GOT3 (cell line): ENCODE measurements at places on chromosomes 16 and 17.
A peak's percentile ranks its signal among the peaks of the same experiment; 100 is the strongest.

DNA sequence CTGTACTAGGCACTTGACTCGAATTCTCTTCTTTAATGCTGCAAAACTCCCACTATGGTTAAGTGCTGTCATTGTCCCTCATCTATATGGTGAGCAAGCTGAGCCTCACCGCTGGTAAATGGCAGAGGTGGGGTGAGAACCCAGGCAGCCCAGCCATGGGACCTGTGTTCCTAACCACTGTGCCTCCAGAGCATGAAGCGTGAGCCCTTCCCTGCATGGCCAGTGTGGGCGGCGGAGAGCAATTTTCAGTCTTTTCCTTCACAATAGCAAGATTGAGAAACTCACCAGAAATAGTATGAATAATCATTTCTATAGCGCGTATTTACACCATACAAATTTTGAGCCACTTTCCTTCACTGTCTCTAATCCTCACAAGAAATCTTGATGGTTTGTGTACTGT, 9.2 kb downstream of the BFAR start:
- DNase-seq: no peak

- no peak for DNase-seq
Measured at GRCh38 chr16:88617268-88618031, 20.9 kb upstream of the IL17C start.

DNA sequence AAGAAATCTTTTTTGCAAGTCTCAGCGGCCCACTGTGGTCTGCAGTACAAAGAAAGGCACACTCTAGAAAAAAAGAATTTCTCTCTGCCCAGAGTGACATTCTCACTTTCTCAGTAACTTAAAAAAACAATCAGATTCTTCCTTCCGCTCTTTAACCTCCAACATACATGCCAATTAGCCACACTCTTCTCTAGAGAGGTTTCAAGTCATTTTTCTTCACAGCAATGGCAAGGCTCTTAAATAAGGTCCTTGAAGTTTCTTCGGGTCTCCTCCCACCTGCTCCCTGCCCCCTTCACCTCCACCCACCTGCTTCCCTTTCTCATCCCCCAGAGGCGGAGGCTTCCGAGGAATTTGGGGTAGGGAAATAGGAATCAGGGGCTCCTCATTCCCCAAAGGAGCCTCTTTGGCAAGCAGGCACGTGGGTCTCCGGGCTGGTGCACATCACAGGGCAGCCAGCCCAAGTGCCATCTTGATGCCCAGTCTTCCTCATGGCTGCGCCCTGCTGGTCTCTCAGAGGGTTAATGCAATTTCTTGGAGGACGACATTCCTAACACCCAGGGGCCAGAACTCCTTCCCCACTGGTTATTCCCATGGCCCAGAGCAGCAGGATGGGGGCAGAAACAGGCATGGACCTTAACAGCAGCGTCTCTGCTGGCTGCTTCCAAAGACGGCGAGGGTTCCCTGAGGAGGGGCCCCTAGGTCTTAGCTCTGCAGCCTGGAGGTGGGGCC, 855 bp upstream of the MEOX1 start:
- no peak for DNase-seq

DNA sequence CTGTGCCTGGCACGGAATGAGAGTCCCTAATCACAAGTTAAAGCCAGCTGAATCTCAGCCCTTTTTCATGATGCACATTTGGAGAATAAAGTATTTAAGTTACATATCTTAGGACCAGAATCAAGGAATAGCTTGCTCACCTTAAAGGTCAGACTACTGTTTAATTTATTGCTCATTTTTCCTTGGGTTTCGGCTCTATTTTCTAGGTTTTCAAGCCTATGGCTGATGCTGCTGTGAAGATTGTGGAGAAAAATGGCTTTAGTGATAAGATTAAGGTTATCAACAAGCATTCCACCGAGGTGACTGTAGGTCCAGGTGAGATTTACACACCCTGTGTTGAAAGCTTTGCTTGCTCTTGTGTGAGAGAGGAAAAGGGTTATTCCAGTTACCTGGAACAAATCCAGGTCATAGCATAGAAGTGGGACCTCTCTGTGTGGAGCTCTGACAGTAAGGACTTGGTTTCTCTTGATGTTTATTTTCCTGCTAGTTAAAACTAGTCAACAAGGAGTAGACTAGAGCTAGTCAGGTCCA, 18.1 kb downstream of the PRMT7 start:
- no peak for DNase-seq

DNA sequence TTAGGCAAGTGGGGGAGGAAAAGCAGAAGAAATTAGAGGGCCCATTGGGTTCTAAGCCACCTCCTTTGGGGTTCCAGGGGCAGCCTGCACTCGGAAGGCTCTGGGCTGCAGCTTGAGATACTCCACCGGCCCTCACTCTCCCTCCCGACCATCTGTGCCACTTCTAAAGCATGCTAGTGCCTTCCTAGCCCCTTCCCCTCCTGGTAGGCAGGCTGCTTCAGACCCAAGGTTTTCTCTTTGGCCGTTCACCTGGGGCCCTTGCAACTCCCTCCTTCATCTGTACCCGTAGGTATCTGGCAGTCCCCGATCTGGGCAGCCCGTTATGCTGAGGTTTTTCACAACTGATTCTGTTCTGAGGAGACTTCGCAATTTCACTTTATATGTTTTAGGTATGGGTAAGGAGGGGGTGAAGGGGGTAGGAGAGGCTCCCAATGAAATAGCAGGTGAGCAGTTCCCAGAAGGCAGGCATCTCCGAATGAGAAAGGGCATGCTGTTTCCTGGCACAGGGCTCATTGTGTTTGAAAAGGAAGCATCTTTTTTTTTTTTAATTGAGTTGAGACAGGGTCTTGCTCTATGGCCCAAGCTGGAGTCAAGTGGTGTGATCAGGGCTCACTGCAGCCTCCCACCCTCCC, 98.7 kb downstream of the RAB11FIP4 start:
- no peak for DNase-seq

GRCh38 chr17:59702304-59702703, 4.9 kb downstream of the PTRH2 start:
- no peak for DNase-seq

DNA sequence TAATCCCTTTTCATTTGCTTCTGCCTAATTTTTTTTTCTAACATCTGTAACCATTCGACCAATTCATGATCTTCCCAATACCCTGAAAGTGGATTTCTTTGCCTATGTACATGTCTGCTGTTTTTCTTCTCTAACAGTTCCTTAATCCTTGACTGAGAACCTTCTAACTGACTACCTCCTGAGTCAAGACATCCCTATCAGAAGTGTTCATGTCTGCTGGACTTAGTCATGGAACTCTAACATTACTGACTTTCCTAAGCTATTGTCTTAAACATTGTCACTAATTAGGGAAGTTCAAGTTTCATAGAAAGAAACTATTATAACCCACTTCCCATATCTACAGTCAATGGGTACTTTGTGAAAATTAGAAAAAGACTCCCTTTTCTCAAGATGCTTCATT, 52.4 kb upstream of the IRX5 start:
- no peak for DNase-seq

- no peak for DNase-seq
Measured at GRCh38 chr16:24037335-24037734, 201.6 kb downstream of the PRKCB start.

DNA sequence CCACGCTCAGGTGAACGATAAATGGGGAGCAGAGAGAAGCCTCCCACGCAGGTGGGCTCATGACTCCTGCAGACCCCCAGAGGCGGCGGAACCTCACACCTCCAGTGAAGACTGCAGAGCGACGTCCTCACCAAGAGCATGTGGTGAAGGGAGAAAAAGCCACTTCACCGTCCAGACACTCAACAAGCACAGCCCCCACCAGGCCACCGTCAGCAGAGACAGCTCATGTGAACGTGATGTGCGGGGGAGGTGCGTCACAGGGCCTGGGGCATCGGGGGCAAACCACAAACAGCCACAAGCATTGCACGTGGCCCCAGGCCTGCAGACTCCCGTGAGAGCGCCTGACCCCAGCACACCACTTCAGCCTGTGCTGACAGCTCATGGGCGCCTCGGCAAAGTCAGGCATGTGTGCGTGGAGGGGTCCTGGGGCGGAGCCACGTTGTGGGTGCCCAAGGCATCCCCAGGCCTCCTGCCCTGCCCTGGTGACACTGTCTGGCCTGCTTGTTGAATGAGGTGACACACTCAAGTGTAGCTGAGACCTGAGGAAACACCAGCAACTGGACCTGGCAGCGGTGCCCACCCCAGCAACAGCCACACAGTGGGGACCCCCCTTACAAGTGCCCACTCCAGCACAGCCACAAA, 19.0 kb downstream of the LMF1 start:
- no peak for DNase-seq

DNA sequence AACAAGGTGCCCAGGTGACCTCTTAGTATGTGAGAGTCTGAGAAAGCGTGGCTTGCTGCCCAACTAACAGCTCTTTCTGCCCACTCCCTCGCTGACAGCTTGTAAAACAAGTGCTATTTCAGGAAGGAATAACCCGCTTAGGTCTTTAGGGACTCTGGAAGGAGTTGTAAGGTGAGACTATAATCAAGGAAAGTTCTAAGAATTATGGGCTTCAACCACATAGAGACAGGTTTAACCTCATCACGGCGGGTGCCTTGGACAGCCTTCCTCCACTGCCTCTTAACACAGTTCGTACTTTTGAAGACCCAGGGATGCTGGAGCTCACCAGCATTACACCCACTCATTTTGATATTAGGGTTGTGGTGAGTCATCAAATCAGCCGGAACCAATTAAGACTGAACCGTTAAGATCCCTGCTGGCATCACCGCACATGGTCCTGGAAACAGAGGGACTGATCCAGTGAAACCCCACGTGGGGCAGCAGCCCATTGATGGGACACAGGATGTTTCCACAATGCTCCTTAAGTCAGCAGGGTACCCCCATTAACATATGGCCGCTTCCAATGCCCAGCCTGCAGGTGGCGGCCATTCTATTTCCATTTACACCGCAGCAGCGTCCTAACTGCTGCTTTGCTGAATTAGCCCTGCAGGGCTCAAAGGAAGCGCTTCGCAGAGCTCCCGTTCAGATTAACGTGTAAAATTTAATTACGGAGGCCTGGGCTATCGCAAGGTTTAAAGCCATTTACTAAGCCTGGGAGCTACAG, 176.6 kb upstream of the SDK2 start:
- DNase-seq: no peak

- DNase-seq: peak; percentile 32
Measured at GRCh38 chr16:30534368-30535105, at the start of gene ZNF747. TSS of gene ZNF747 (minus strand) at chr16:30534858. CDS start at chr16:30534679, 179 bp downstream.

GRCh38 chr16:62225675-62226074, 189.4 kb upstream of the CDH8 start:
- DNase-seq: peak; percentile 4

- DNase-seq: peak; percentile 42
Measured at GRCh38 chr17:73096866-73097265, 4.4 kb upstream of the SLC39A11 start.

DNA sequence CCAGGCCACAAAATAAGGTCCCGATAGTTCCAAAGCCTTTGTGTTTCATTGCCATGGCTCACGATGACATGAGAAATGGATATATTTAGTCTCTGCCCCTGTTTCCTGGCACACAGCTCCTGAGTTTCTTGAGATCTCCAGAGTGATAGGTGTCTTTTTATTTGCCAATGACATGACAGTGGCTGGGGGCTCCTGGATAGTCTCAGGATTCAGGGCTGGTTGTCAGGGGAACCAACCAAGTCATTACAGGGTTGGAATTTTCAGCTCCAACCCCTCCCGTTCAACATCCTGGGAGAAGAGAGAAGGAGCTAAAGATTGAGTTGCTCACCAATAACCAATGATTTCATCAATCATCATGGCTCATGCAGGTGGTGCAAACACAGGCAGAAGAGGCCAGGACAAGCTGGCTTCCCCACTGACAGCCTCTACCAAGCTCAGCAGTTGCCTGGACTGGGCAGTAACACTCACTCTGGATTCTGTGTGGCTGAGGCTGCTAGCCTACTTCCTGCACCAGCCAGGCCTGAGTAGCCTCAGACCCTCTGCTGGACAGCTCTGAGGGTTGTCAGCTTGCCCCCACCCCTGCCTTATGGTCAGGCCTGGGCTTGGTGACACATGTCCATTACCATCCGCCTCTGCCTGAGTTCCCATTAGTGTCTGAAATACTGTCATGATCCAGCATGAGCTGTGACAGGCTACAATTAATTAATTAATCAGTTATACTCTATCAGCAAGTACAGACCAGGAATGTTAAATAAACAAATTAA, 534.4 kb upstream of the CDH5 start:
- no peak for DNase-seq

GRCh38 chr16:23920899-23921298, 85.1 kb downstream of the PRKCB start:
- DNase-seq: no peak

DNA sequence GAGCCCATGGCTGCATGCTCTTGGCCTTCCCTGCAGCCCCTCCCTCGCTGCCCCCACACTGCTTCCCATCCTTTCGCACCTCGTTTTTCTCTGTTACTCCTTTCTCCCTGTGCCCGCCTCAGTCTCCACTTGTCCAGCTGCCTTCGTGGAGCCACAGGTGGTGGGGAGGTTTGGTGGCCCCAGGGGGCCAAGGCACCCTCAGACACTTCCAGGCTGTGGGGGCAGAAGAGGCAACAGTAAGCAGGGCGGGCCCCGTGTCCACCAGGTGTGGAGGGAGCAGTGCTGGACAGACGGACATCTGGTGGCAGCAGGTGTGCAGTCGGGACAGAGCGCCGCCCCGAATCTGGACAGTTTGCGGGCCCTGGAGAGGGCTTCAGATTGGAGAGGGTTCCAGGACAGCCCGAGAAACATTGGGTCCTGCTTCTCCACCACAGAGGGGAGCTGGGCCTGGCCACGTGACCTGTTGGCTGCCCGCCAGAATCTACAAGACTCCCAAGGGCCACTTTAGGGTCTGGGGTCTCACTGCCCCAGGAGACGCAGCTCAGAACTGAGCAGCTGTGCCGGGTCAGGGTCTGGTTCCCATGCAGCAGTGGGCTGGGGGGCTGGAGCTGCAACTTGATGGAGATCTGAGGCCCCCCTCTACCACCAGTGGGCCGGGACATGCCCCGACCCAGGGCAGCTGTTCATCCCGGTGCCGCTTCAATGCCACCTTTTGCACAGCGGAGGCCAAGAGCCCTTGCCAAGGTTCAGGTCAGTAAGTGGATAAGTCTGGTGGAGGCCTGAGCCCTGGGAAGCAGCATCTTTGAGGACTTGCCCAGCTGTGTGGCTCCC, 22.8 kb downstream of the BAHCC1 start:
- DNase-seq: no peak

- no peak for DNase-seq
Measured at GRCh38 chr16:90070440-90070839, 6.7 kb downstream of the PRDM7 start.
